Cardiac fibroblast (primary cell): ENCODE measurements at places on chromosomes 1 and 21.

GRCh38 chr1:12597792-12598191 lies 20.2 kb downstream of the DHRS3 start:
- DNase-seq, result no peak

GRCh38 chr1:9009438-9010370 lies 16.5 kb downstream of the SLC2A7 start:
- peak; percentile 52 for DNase-seq

DNA sequence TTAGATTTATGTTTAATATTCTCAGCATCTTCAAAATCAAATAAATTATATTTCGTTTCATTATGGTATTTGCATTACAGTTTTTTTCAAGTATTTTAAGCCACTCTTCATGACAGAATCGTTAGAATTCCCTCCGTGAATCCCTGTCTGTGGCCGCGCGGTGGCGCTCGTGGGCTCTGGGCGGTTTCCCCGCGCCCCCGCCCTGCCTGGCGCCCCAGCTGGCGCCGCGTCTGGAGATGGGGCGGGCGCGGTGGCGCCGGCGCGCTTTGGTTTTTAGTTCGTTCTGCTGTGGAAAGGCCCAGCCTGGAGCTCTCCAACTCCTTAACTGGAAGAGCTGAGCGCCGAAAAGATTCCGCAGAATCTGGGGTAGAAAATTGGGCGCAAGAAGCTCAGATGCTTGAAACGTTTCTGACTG lies 25.7 kb downstream of the PRMT2 start:
- DNase-seq, result peak; percentile 89

GRCh38 chr1:12529640-12530174 lies 88.3 kb downstream of the DHRS3 start:
- DNase-seq, result no peak

- no peak for DNase-seq
Observed at GRCh38 chr21:31706562-31706961, 25.4 kb downstream of the SCAF4 start.
